ENCODE measurements at places on chromosomes 6 and 20. TPM values are rescaled to one million over a fixed set of nuclear protein-coding genes. Genes with fewer than 3 reads are reported as not detected.
A peak's percentile ranks its signal among the peaks of the same experiment; 100 is the strongest.

- H3K27me3 ChIP-seq = peaks cover 2% of the 10 kb centered on the region
- H3K4me1 ChIP-seq = peaks cover 15% of the 10 kb centered on the region
- no peak overlapping the region for H3K27ac ChIP-seq
- H3K4me3 ChIP-seq = no peak overlapping the region
- no peak for DNase-seq
- no peaks in the 10 kb centered on the region for H3K36me3 ChIP-seq
Observed at GRCh38 chr6:9412951-9413559, 977.7 kb upstream of the SLC35B3 start.

The PSMB9 gene
- total RNA-seq = not detected

The TDP2 gene
- 25.2 TPM for total RNA-seq

- H3K27ac ChIP-seq = no peak overlapping the region
- DNase-seq = no peak
- H3K4me3 ChIP-seq = no peak overlapping the region
- peaks cover 11% of the 10 kb centered on the region for H3K27me3 ChIP-seq
Observed at GRCh38 chr20:40811660-40812414, 122.8 kb upstream of the MAFB start.

The PDE7B gene
- 16.5 TPM for total RNA-seq

- H3K4me1 ChIP-seq = peaks cover 5% of the 10 kb centered on the region
- no peak overlapping the region for H3K27ac ChIP-seq
- peaks cover 8% of the 10 kb centered on the region for H3K36me3 ChIP-seq
- DNase-seq = no peak
Observed at GRCh38 chr20:17493173-17493572, 38.0 kb downstream of the BFSP1 start.

- H3K4me1 ChIP-seq = no peaks in the 10 kb centered on the region
- peaks cover 11% of the 10 kb centered on the region for H3K36me3 ChIP-seq
- H3K4me3 ChIP-seq = no peak overlapping the region
- H3K27ac ChIP-seq = no peak overlapping the region
Observed at GRCh38 chr6:131568726-131569125, 4.3 kb upstream of the ARG1 start.

GRCh38 chr6:106056746-106057390, 29.3 kb upstream of the PRDM1 start:
- peaks cover 46% of the 10 kb centered on the region for H3K27me3 ChIP-seq
- DNase-seq = no peak
- H3K36me3 ChIP-seq = no peaks in the 10 kb centered on the region
- H3K4me3 ChIP-seq = no peak overlapping the region
- peaks cover 2% of the 10 kb centered on the region for H3K4me1 ChIP-seq
- H3K27ac ChIP-seq = no peak overlapping the region

DNA sequence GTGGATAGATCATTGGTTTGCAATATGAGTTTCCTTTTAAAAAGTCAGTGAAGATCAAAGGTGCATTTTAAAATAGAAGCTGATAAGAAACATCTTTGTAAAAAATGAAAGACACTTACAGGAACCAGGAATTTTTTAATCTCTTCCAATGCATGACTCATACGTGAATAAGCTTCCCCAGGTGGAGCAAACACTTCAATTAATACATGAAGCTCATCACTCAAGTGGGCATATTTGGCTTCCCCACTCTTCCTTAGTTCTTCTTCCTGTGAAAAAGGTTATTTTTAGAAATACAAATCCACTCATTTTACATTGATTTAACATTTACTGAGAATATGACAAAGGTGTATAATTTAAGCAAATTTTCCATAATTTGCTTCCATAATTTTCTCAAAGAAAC, 308.1 kb downstream of the KHDRBS2 start:
- no peaks in the 10 kb centered on the region for H3K27me3 ChIP-seq
- H3K27ac ChIP-seq = no peak overlapping the region
- H3K4me3 ChIP-seq = no peak overlapping the region
- H3K4me1 ChIP-seq = no peaks in the 10 kb centered on the region
- H3K36me3 ChIP-seq = no peaks in the 10 kb centered on the region
- DNase-seq = no peak

The GCNT2 gene
- 32.2 TPM for total RNA-seq

GRCh38 chr20:2387180-2387577, 6.5 kb downstream of the TGM6 start:
- no peak for DNase-seq
- H3K36me3 ChIP-seq = no peaks in the 10 kb centered on the region
- H3K4me1 ChIP-seq = no peaks in the 10 kb centered on the region
- H3K27ac ChIP-seq = no peak overlapping the region
- H3K4me3 ChIP-seq = no peak overlapping the region

The STK4 gene
- 31.7 TPM for total RNA-seq

The IL17A gene
- total RNA-seq = not detected

DNA sequence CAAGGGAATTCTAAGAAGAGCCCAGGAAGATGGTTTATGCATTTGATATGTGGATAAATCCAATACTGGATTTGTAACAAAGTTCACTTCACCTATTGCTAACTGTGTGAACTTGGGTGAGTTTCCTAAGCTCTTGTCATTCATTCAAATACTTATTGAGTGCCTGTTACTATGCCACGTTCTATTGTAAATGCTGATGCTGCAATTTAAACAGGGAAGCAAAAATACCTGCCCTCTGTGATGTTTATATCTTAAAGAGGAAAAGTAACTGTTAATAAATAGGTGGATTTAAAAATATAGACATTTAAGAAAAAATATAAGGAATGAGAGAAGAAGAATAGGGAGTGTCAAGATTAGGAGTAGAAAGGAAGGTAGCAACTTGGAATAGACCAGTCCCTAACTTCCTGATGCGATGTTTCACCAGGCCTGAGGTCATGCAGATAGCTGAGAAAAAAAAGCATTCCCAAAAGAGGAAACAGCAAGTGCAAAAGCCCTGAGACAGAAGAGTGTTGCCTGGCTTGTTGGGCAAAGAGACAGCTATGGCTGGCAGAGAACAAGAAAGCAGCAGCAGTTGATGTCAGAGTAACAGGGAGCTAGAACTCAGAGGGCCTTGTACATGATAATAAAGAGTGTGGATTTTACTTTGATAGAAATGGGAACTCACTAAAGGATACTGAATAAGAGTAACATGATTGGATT, 54.3 kb upstream of the TCF21 start:
- no peak overlapping the region for H3K4me3 ChIP-seq
- H3K4me1 ChIP-seq = peaks cover 17% of the 10 kb centered on the region
- H3K27ac ChIP-seq = no peak overlapping the region
- no peak for DNase-seq
- H3K36me3 ChIP-seq = no peaks in the 10 kb centered on the region
- H3K27me3 ChIP-seq = peaks cover 10% of the 10 kb centered on the region

DNA sequence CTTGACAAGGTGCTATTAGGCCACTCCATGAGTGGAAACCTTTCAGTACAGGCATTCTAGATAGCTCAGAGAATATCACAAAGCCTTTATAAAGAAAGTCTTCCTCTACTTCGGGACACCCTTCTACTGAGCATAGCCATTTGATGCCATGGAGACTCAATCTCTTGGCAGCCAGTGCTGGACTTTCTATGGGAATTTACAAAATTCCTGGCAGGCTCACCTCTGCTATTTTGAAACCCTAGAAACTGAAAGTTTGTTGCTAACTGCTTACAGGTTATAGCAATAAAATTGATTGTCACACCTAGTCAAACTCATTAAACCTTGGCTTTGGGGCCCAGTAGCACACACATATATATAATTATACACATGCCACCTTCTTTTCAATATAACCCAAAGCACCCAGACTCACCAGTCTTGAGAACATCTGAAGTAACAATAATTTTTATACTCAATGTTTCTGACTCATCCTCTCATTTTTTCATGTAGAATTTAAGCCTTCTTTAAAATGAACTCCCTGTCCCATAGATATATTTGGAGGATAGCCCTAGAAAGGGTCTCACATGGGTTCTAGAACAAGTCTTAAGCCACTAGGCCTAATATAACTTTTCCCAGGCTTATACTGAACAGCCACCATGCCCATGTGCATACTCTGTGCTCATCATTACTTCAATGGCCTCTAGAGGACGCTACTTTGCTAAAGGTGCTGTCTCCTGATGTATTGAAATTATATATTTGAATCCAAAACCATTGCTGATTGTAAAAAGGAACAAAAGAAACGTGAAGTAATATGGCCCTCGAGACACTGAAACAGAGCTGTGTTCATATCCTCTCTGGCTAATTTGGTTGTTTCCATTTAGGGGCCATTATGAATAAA, 368.1 kb upstream of the MARCKS start:
- no peaks in the 10 kb centered on the region for H3K36me3 ChIP-seq
- H3K4me3 ChIP-seq = no peak overlapping the region
- no peak for DNase-seq
- H3K4me1 ChIP-seq = peaks cover 7% of the 10 kb centered on the region

DNA sequence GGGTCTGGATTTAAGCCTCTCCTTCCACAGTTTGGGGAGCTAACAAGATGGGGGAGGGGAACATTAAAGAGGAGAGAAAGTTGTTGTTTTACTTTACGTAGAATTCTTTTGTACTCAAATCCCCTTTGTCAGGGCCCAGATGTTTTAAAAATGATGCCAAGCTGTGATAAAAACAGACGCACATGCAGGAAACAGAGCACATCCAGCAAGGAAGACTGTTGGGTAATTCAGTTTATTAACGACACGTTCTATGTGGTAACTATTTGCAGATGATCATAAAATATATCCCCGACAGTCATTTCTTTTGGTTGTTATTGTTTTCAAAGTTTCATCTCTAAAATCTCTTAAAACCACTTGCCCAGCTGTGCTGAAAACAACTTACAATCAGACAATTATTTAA, 307.0 kb upstream of the PRDM1 start:
- no peak overlapping the region for H3K27ac ChIP-seq
- H3K36me3 ChIP-seq = peaks cover 4% of the 10 kb centered on the region
- no peak for DNase-seq
- H3K27me3 ChIP-seq = peaks cover 2% of the 10 kb centered on the region
- no peaks in the 10 kb centered on the region for H3K4me1 ChIP-seq

- H3K4me3 ChIP-seq = no peak overlapping the region
- peaks cover 4% of the 10 kb centered on the region for H3K27me3 ChIP-seq
- no peak for DNase-seq
- no peaks in the 10 kb centered on the region for H3K36me3 ChIP-seq
- no peak overlapping the region for H3K27ac ChIP-seq
Observed at GRCh38 chr6:18507018-18507415, 119.9 kb downstream of the RNF144B start.

The SLC32A1 gene
- not detected for total RNA-seq

The DDX43 gene
- not detected for total RNA-seq

GRCh38 chr6:110097443-110097842, 82.0 kb downstream of the WASF1 start:
- DNase-seq = no peak
- peaks cover 18% of the 10 kb centered on the region for H3K36me3 ChIP-seq
- no peak overlapping the region for H3K4me3 ChIP-seq
- peak overlapping the region; percentile 93 for H3K27ac ChIP-seq
- H3K27me3 ChIP-seq = no peaks in the 10 kb centered on the region

- H3K27ac ChIP-seq = no peak overlapping the region
- DNase-seq = no peak
- H3K4me3 ChIP-seq = no peak overlapping the region
- H3K4me1 ChIP-seq = no peaks in the 10 kb centered on the region
- H3K27me3 ChIP-seq = no peaks in the 10 kb centered on the region
Observed at GRCh38 chr6:41120058-41120457, 34.1 kb downstream of the TREML1 start.

GRCh38 chr6:41966214-41966920, 24.8 kb upstream of the CCND3 start:
- no peak overlapping the region for H3K27ac ChIP-seq
- no peak for DNase-seq
- no peaks in the 10 kb centered on the region for H3K36me3 ChIP-seq

The TRIM31 gene
- total RNA-seq = not detected

The SEMG1 gene
- total RNA-seq = not detected

The TINAG gene
- total RNA-seq = not detected

The HLA-DPB1 gene
- 12.7 TPM for total RNA-seq

The PNPLA1 gene
- 0.14 TPM for total RNA-seq

The PRSS16 gene
- total RNA-seq = 16.2 TPM

GRCh38 chr6:48628316-48628715, 517.3 kb upstream of the PTCHD4 start:
- peak overlapping the region; percentile 82 for H3K27ac ChIP-seq
- H3K4me1 ChIP-seq = peaks cover 18% of the 10 kb centered on the region
- no peak for DNase-seq
- no peaks in the 10 kb centered on the region for H3K36me3 ChIP-seq

DNA sequence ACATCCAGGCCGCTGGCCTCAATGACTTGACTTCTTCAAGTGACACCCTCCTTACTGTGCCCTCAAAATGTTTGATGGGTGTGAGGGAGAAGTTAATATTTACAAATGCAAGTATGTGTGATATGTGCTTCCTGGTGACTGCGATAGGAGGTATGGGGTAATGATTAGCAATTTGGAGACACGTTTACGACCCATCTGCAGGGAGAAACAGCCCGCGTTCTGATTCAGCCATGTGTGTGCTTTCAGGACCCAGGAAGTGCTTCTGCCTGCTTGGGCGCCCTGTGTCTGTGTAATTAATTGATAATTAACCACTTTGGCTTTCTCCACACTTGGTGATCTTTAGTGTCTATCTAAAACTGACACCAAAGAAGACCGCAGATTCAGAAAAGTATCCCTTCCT, 25.0 kb downstream of the SIRPA start:
- no peak overlapping the region for H3K4me3 ChIP-seq
- H3K27ac ChIP-seq = no peak overlapping the region
- H3K36me3 ChIP-seq = no peaks in the 10 kb centered on the region
- no peaks in the 10 kb centered on the region for H3K4me1 ChIP-seq
- H3K27me3 ChIP-seq = no peaks in the 10 kb centered on the region

DNA sequence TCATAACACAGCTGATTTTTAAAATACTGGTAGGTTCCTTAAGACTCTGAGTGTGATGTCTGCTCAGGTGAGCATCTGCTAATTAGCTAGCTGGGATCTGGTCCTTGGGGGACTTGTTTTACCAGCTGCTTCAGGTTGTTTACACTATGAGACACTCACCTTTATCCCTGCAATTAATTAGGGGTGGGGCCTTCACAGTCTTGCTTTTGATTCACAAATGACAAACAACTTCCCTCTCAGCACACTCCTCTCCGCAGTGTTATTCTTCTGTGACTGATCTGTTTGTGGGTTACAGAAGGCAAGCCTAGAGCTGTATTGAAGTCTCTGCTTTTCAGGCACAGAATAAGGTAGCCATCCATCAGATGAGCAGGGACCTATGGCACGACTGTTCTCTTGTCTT, 62.0 kb upstream of the CD83 start:
- DNase-seq = no peak
- H3K4me3 ChIP-seq = no peak overlapping the region
- peaks cover 19% of the 10 kb centered on the region for H3K27me3 ChIP-seq
- no peak overlapping the region for H3K27ac ChIP-seq
- no peaks in the 10 kb centered on the region for H3K36me3 ChIP-seq
- H3K4me1 ChIP-seq = no peaks in the 10 kb centered on the region

The CD109 gene
- total RNA-seq = 3.7 TPM

The GHRH gene
- total RNA-seq = not detected

GRCh38 chr20:32539026-32539816, 45.9 kb downstream of the NOL4L start:
- H3K27me3 ChIP-seq = no peaks in the 10 kb centered on the region
- DNase-seq = no peak
- peak overlapping the region; percentile 93 for H3K27ac ChIP-seq
- H3K4me3 ChIP-seq = peak overlapping the region; percentile 4

The RIPPLY2 gene
- not detected for total RNA-seq

- no peak overlapping the region for H3K4me3 ChIP-seq
- H3K27me3 ChIP-seq = peaks cover 10% of the 10 kb centered on the region
- H3K4me1 ChIP-seq = peaks cover 11% of the 10 kb centered on the region
- no peak for DNase-seq
- no peak overlapping the region for H3K27ac ChIP-seq
Observed at GRCh38 chr6:43970068-43970912, 157.0 kb downstream of the MRPL14 start.
